Stimulated activated CD4-positive, alpha-beta T cell treated with anti-CD3 and anti-CD28 coated beads, Interleukin-1b, Interleukin-23, amount 100 ng/mL, for 1 hour (primary cell): ENCODE measurements at places on chromosomes 13 and 19.

DNA sequence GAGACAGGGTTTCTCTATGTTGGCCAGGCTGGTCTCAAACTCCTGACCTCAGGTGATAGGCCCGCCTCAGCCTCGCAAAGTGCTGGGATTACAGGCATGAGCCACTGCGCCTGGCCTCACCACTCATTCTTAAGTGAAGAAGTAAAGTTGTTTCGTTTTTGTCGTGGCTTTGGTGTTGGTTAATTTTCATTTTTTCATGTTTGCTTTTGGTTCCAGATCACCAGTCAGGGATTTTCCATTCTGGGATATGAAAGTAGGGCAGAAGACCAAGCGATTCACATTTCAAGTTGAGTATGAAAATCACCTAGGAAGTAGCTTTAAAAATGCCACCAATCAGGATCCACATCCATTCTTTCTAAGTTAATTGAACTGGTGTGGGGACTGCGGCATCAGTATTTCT is 289.9 kb downstream of the DIAPH3 start:
- no peak for DNase-seq

DNA sequence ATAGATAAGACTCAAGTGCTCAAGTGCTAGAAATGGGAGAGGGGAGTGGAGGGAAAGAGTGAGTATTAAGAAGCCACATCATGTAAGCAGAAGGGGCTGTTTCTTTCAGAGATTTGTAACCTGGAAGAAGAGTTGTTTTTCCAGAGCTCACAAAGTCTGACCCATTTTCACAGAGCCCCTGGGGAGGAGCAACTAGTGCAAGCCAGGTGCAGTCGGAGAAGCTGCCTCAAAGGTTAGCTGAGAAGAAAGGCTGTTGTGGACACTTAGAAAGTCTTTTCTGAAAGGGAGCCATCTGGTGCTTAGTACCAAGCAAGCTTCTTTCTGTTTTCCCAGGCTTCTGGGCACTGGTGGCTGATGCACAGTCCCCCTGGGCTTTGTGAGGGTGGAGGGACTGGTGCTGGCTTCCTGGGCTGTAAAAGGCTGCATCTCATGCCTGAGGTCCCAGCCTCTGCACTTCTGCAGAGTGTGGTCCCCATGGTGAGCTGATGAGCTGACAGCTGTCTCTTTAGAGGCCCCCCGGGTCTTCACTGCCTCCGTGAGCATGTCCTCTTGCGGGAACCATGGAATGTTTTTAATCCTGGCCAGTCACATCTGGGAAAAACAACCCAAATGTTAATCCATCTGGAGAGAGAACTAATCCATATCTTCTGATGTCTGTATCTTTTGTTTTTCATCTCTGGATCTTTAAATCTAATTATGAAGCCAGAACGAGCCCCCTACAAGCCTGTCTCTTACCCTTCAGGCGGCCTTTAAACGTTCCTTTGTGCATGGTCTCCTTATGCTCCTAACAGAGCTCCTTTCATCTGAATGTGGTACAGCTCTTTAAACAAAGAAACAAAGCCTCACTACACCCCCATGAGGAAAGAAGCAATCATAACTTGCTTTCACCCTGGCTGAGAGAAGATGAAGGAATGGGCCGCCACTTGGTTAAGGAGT is 40.2 kb downstream of the OLFM4 start:
- DNase-seq: no peak

GRCh38 chr19:55554302-55554701 is 9.0 kb upstream of the SBK3 start:
- no peak for DNase-seq

GRCh38 chr19:55453511-55454260 is 7.8 kb downstream of the ISOC2 start:
- no peak for DNase-seq

DNA sequence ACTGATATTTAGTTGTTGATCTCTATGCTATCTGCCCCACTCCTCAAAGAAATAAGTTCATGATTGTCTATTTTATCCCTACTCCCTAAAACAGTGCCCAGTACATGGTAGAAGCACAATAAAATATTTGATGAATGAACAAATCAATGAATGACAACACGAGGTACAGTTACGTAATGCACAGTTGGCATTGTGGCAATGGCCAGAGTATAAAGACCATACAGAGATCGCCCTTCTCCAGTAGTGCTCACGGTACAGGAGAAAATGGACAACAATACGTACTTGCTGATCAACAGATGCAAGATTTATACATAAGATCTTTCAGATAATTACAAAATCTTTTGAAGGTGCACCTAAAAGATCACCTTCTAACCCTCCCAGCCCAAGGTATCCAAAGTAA is 225.4 kb downstream of the KLF12 start:
- DNase-seq: no peak

GRCh38 chr19:56079609-56080008 is 41.5 kb downstream of the ZNF787 start:
- DNase-seq: no peak

DNA sequence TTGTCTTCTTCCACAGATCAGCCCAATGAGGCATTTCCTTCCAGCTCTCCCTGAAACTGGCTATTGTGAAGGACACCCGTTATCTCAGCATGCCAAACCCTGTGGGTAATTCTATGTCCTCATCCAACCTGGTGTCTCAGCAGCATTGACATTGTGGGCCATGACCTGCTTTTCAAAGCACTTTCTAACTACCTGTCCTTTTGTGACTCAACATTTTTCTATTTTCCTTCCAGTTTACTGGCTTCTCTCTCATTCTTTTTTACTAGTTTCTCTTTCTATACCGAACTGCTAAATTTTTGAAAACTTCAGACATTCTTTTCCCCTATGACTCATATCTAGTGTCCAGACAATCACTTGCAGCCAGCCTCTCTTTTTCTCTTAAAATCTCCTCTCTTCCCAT is 136.4 kb upstream of the HTR2A start:
- no peak for DNase-seq

DNA sequence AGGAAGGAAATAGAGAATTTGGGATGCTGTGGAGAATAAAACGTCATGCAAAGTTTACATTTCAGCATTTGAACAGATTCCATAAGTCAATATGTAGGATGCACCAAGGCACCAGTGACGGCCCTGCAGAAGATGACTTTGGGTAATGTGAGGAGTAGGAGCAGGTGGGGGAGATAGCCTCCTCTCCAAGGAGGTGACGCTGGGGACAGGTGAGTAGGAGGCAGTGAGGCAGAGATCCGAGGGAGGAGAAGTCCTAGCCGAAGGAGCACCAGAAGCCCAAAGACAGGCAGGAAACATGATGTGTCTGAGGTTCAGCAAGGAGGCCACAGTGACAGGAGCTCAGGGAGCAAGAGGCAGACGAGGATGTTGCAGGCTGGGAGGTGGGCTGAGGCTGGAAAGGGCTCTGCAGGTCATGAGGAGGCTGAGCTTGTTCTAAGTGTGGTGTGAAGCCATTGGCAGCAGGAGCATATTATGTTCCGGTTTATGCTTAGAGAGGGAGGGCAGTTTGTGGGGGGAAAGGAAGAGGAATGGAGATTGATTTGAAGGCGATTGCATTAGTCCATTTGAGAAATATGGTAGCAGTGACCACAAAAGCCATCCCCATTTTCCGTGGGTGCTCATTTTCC is 55.7 kb upstream of the C1QTNF9 start:
- DNase-seq: no peak

DNA sequence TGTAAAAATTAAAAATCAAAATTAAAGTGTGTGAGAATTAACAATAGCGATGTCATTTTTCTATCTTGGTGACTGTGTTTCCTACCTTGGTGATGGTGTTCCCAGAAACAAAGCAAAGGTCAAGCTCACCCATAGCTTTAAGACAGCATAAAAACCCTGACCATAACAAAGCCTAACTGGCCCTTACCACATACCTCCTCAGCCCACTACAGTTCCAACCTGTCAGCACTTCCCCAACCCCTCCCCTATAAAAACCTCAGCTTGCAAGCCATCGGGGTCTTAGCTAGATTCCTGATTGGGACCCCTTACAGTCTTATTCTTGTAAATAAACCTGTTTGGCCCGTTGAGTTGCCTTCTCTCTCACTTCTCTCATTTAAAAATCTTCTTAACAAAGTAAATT is 484.4 kb upstream of the PCDH20 start:
- no peak for DNase-seq

DNA sequence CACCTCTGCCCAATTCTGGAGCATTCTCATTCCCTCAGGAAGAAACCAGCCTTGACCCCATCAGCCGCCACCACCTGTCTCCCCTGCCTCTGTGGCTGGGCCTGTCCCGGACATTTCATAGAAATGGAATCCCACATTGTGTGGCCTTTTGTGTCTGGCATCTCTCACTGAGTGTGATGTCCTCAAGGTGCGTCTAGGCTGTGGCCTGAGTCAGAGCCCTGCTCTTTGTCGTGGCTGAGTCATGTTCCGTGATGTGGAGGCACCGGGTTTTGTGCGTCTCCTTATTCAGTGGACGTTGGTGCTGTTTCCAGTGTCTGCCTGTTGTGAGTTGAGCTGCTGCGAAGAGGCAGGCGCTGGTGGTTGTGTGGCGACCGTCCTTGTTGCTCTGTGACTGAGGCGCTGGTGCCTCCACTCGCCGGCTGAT is 3.5 kb downstream of the FZR1 start:
- DNase-seq: no peak

GRCh38 chr19:45526143-45526542 is 18.9 kb downstream of the VASP start:
- DNase-seq: no peak

GRCh38 chr13:36788276-36788675 is 30.7 kb upstream of the RFXAP start:
- DNase-seq: no peak

- DNase-seq: no peak
These were observed 137.0 kb downstream of the SLITRK6 start for GRCh38 chr13:85662186-85662585.

- no peak for DNase-seq
These were observed 16.6 kb upstream of the SHKBP1 start for GRCh38 chr19:40560092-40560507.

- no peak for DNase-seq
These were observed 1.1 kb downstream of the SUCLA2 start for GRCh38 chr13:47999973-48000372.

DNA sequence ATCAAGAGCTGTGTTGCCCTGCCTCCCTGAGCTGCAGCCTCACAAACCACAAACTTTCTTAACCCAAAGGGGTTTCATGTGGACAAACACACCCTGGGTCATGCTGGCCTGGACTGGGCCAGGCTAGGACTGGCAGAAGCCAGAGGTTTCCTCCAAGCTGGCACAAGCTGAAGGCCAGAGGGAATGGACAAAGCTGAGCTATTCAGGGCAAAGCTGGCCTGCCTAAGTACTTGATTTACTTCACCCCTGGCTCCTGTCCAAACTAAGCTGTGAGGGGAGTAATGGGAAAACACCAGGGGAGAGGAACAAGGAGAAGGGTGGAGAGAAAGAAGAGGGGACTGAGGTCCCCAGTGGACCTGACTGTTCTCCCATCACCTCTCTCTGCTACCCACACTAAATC is 6.2 kb downstream of the CPAMD8 start:
- DNase-seq: no peak

DNA sequence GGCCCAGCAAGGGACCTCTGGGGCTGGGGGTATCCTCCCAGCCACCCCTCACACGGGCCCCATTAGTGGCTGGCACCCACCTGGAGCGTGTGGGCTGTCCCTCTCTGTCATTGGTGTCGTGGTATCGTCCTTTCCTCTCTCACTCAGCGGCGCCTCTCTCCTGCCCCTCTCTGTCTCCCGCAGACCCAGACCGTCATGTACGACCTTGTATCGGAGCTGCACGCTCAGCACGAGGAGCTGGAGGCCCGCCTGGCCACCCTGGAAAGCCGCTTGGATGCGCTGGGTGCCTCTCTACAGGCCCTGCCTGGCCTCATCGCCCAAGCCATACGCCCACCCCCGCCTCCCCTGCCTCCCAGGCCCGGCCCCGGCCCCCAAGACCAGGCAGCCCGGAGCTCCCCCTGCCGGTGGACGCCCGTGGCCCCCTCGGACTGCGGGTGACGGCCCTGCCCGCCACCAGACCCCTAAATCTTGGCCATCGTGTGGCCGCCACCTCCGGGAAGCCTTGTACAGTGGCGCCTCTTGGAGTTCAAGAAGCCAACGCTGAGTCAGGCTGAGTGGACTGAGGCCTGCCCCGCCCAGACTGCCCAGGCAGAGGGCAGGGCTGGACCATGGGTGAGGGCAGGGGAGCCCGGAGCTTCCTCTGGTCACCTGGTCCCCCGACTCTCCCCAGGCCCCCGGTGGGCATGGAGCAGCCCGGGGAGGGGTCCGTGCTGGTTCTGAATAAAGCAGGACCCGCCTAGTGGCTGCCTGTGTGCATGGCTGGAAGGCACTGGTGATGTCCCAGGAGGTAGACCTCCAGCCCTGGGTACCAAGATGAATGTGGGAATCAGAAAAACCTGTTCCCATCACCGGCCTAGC is 9.8 kb upstream of the ARRDC2 start:
- no peak for DNase-seq

DNA sequence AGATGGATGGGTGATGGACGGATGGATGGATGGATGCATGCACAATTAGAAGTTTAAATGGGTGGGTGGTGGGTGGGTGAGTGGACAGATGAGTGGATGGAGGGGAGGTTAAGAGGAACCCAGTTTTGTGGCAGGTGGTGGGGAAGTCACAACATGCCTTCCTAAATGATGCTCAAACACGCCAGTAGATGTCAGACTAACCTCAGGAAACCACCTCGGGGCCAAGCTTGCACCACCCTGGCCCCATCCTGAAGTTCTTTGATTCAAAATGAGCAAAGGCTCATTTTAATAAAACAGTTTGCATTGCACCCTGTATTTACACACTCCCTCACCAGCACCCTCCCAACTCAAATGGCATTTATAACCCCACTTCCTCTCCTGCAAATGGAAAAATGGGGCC is 91.4 kb upstream of the CACNA1A start:
- DNase-seq: no peak

DNA sequence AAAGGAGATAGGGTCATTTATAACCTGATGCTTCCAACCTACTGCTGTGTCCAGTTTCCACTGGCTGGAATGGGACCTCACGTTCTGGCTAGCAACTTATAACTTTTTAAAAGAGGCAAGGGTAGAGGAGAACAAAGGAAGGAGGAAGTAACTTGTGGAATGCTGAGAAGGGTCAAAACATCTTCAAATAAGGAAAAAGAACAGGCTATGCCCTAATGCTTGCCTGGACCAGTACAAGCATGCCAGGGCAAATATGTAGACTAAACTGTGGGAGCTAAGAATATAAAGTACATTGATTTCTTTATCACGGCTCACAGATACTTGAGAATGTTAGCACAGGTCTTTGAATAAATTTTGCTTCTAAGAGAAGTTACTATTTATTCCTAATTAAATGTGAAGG is 1.5 kb upstream of the ZNF561 start:
- DNase-seq: no peak
